ENCODE measurements at places on chromosomes 5 and 9. TPM values are rescaled to one million over a fixed set of nuclear protein-coding genes. Genes with fewer than 3 reads are reported as not detected.

DNA sequence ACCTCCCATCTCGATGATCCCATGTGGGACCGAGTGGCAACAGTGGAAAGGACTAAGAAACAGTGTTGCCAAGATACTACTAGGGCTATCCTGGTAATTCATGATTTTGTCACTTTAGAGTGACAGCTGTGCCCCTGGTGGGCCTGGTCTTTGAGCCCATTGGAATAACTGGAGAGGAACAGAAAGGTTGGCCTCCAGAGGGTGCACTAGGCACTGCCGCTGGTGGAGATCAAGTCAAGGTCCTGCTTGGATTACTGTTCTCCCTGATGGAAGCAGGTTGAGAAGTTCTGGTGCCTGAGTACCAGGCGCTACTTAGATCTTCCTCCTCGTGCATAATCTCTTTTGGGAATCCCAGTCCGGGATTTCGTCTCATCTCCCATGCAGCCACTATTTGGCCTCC, 129.6 kb downstream of the SEC61B start:
- no peak for DNase-seq

Gene RASEF
- total RNA-seq, result 0.03 TPM

DNA sequence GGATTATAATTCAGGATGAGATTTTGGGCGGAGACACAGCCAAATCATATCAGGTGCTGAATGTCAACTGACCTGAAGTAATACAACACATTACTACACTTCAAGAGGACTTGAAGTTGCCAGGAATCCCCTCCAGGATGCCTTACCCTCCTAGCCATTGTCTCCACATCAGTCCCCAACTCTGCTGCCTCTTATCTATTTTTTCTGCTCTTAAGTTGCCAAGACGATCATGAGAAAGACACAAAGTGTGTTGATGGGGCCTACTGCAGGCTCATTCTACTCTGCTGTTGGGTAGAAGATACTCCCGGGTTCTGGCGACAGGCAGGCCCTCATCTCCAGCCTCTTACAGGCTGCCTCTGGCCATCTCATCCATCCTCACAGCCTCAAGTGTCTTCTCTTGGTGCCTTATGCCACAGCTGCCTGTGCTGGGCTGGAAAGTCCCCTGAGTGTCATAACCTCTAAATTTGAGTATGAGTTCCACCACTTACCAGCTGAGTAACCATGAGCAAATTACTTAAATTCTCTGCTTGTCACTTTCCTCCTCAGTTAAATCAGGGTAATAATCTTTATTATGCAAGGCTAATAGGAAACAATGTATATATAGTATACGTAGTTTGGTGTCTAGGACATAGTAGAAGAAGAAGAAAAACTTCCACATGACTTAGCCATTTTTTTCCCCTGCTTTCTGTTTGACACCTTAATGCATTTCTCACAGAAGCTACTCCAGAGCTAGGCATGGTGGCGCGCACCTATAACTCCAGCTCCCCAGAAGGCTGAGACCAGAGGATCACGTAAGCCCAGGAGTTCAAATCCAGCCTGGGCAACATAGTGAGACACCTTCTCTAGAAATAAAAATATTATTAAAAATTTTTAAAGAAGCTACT, 73.0 kb upstream of the SNX2 start:
- no peak for DNase-seq

Gene AK6
- 47.5 TPM for total RNA-seq

Gene SLC22A5
- total RNA-seq, result 22.3 TPM

- DNase-seq, result no peak
Observed at GRCh38 chr9:84652496-84653120, 16.9 kb upstream of the NTRK2 start.

Gene ZDHHC11
- total RNA-seq, result 38.0 TPM

Gene RNF145
- 21.9 TPM for total RNA-seq

All from Right ventricle myocardium inferior (tissue), 1 donor.